ENCODE measurements at places on chromosomes 16 and 17.

DNA sequence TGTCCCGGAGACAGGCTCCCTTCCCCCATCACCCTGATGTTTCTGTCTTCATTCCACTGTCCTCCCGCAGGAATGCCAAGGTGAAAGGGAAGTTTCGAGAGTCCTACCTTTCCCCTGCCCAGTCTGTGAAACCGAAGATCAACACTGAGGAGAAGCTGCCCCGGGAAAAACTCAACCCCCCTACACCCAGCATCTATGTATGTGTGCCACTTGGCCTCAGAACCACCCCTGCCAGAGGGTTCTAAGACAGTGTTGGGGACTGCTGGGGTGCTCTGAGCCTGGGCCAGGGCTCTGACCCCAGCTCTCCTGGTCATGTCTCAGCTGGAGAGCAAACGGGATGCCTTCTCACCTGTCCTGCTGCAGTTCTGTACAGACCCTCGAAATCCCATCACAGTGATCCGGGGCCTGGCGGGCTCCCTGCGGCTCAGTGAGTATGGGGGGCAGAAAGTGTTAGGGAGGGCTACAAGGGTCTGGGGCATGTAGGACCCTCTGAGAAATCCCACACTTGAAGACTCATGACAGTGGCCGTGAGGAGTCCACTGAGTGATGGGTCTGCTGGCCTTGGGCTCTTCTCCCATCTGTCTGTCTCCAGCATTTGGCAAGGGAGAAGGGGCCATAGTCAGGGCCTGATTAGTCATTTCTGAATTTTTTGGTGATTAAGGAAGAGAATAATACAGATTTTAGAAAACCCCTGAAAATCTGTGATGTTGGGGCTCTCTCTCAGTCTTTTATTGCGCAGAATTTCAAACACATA, 4.9 kb upstream of the TMEM88 start:
- DNase-seq, result no peak

DNA sequence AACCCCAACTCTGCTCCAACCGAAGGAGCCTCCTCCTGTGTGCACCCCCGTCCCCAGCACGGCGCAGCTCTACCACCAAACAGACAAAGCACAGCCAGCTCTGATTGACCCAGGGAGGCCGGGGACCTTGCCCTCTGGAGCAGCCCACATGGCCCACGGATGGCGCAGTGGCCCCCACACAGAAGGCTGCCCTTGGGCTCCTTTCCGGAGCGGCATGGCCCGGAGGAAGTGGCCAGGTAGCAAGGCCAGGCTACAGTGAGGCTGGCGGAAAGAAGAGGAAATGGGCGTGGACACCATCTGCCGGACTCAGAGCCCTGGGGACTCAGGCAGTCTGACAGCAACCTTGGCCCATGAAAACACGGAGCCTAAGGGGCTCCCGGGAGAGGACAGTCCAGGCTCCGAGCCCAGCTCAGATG, 19.9 kb upstream of the ZC3H18 start:
- no peak for DNase-seq

GRCh38 chr16:79092846-79093245, 507.7 kb downstream of the MAF start:
- DNase-seq, result no peak

DNA sequence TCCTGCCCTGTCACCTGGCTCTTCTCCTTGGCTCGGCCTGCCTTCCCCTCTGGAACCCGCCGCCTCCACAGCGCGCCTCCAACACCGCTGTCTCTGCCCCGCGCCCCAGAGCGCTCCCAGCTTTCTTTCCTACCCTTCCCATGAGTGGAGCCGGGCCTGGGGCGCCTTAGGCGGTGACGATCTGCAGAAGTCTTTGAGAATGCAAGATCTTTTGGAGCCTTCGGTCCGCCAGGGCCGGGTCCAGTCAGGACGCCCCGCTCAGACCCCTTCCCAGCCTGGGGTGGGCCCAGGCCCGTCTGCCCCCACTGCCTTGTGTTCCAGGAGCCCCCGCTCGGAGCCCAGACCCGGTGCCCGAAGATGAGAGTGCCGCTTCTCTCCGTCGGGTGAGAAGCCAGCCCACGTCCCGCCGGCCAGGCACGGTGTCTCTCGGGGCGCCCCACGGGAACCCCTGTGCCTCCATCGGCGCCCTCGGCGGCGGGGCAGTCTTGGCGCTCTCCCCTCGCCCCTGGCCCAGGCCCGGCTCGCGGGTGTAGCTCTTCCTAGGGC, 40.0 kb downstream of the MRM1 start:
- no peak for DNase-seq

- no peak for DNase-seq
Observed at GRCh38 chr16:9437115-9437514, 345.7 kb downstream of the HAPSTR1 start.

DNA sequence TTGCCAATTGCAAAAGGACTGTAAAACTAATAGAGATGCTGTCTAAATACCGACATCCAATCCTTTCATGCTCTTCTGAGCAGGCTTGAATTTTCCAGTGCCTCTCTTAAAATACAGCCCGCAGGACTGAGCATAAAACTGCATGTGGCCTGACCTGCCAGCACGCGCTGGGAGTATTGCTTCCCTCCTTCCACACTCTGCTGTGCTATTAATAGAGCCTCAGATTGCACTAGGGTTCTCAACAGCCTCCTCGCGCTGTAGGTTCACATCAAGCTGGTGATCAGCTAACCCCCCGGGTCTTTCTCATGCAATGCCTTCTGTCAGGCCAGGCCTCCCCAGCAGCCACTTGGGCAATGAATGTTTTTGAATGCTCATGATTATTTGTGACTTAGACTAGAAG, 14.2 kb upstream of the MSI2 start:
- no peak for DNase-seq

GRCh38 chr17:28372203-28372944, 880 bp downstream of the SARM1 start:
- DNase-seq, result no peak

DNA sequence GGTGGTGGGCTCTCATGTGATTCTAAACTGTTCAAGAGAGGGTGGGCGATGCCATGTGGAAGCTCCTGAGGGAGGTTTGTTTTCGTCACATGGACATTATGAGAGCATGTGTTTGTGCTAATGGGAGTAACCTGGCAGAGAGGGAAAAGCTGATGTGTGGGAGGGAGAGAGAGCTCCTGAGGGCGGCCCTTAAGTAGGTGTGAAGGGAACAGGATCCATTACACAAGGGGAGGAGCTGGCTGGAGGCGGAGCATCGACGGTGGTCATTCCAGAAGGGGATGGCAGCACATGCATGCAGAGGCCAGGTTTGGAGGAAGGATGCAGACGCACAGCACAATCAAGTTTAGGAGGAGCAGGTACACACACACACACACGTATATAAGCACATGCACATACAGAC, 197.5 kb downstream of the RPTOR start:
- DNase-seq, result no peak

- no peak for DNase-seq
Observed at GRCh38 chr16:66300037-66300436, 66.5 kb upstream of the CDH5 start.

GRCh38 chr16:8644211-8645140, 23.0 kb downstream of the METTL22 start:
- no peak for DNase-seq

- no peak for DNase-seq
Observed at GRCh38 chr16:35141303-35141702, 1681.9 kb downstream of the TP53TG3F start.

DNA sequence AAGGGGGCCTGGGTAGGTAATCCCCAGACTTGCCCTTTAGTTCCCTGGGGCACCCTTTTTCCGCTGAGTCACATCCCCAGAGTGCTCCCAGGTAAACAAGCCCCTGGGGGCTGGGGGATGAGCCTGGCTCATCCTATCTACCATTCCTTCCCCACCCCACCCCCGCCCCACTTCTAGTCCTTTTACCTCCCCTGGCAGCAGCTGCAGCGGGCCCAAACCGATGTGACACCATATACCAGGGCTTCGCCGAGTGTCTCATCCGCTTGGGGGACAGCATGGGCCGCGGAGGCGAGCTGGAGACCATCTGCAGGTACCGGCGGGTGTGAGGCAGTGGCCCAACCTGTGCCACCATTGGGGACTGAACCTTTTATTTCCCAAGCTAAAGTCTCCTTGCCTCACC, 860 bp downstream of the NRN1L start:
- no peak for DNase-seq

GRCh38 chr17:70691150-70691549, 521.8 kb downstream of the KCNJ2 start:
- no peak for DNase-seq

GRCh38 chr17:20952183-20952582, 90.6 kb downstream of the USP22 start:
- no peak for DNase-seq

DNA sequence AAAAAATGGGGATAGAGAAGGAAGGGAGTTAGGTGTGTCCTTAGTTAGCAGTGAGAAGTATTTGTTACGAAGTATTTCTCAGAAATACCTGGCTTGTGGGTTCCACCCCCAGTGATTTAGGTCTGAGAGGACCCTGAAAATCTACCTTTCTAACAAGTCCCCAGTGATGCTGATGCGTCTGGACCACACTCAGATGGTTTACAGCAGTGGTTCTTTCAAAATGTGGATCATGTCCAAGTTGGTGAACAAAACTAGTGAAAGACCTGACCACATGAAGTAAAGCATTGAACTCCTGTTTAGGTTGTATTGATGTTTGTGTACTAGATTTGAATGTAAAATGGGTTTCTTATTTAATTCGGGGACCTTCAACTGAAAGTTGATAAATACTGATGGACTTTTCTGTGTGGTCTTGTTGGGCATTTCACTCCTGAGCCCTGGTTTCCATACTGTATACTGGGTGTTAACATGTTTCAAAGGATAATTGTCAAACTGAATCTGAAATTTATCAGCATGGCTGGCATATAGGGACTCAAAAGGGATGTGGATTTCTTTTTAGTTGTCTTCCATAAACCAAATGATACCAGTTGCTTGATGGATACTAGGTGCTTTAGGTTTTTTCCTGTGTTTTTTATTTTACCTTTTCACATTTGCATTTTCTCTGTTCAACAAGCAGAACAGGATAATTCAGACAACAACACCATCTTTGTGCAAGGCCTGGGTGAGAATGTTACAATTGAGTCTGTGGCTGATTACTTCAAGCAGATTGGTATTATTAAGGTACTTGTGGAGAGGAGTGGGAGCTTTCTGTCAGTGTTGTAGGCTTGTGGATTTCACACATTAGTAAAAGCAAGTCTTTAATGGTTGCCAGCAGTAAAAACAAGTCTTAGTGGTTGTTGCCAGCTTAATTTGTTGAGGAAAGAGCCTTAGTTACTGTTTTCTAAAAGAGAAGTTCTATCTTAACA, 8.8 kb downstream of the FUS start:
- no peak for DNase-seq

DNA sequence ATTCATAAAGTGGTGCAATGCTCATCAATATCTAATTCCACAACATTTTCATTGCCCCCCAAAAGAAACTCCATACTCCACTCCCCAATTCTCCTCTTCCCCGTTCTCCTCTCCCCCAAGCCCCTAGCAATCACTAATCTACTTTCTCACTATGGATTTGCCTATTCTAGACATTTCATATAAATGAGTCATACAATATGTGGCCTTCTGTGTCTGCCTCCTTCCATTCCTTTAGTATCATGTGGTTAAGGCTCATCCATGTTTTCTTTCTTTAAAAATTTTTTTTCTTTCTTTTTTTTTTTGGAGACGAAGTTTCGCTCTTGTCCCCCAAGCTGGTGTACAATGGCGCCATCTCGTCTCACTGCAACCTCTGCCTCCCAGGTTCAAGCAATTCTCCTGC, 56.3 kb upstream of the HAS3 start:
- no peak for DNase-seq

DNA sequence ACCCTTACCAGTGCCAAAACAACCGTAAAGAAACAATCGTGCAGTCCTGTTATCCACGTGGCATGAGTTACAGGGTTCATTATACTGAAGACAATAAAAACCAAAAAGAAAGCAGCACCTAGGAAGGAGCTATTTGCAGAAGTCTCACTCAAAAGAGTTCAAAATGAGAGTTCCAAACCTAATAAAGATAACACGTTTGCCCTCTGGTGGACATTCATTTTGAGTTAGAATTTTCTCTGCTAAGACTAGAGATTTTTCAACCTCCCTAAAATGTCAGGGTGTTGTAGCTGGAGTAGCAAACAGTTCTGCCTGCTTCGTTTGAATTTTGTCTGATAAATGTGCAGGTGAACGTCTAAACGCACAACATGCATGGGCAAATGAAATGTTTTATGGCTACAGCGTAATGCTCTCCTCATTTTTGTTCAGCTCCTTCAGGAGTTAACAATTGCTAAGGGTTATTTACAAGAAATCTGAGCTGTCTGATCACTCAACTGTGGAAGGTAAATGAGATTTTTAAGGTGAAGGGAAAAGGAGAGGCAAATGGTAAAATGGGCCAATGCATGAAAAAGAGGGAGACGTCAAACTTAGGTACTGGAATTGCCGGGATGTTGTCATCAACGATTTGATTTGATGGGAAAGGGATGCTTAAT, 1067.9 kb upstream of the EEF2KMT start:
- DNase-seq, result no peak

DNA sequence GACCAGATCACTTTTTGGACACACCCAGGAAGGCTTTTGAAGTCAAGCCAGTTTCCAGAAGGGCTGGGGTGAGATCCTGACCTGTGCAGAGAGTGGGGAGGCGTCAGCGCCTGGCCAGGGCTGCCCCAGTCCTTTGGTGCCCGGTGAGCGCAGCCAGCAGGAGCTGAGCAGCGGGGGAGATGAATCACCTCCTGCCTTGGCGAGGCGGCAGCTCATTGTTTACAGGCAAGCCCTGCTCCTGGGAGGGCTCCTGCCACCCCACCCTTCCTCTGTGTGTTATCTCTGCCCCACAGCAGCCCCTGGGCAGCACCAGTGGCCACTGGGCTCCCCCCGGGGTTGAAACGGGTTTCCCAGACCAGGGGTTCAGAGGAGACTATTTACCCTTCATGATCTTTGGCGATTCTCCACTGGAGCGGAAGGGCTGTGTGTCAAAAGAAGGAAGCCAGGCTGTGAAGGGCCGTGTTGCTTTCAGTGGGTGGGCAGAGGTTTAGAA, 14.1 kb upstream of the ITGB4 start:
- DNase-seq, result no peak

Data from stimulated activated CD4-positive, alpha-beta T cell treated with anti-CD3 and anti-CD28 coated beads, TNF-alpha, amount 100 ng/mL, for 24 hours (primary cell).